ENCODE measurements at places on chromosomes 16 and 17.

GRCh38 chr16:85137323-85138072, 25.2 kb upstream of the CIBAR2 start:
- no peak for DNase-seq

GRCh38 chr16:79602628-79603014, 2.1 kb upstream of the MAF start:
- DNase-seq: no peak

GRCh38 chr17:82384730-82385481, 13.3 kb downstream of the UTS2R start:
- DNase-seq: no peak

GRCh38 chr17:68456339-68457167, 743 bp downstream of the WIPI1 start:
- DNase-seq: no peak

DNA sequence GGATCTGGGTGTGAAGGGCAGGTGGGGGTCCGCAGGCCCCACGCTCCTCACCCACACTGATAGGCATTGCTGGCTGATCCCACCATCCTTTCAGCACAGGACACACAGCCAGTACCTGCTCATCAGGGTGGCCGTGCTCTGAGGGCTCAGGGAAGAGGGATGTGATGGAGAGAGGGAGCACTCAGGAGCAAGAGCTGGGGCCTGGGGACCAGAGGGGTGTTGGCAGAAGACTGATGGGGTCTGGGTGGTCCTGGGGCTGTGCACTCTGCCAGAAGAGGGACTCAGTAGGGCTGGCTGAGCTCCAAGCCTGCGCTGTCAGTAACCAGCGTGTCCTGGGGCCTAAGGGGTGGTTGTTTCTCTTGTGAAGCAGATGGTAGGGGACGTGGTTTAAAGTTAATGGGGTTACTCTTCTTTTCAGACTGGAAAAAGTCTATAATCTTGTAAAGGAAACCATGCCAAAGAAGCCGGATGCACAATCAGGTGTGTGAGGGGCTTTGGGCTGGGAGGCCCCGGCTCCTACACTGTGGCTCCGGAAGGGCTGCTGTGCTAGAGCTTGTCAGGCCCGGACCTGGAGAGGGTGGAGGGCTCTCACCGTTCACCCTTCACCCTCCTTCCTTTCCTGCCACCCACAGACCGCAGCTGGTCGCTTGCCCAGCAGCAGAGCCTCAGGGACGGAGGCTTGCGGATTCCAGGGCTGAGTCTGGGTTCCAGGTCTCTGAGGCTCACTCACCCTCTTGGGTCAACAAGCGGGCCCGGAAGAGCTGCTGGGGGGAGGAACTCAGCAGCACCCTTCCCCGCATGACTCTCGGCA, 27.8 kb downstream of the POLR3E start:
- DNase-seq: no peak

GRCh38 chr16:70478912-70479341, 24.5 kb downstream of the FCSK start:
- DNase-seq: no peak

DNA sequence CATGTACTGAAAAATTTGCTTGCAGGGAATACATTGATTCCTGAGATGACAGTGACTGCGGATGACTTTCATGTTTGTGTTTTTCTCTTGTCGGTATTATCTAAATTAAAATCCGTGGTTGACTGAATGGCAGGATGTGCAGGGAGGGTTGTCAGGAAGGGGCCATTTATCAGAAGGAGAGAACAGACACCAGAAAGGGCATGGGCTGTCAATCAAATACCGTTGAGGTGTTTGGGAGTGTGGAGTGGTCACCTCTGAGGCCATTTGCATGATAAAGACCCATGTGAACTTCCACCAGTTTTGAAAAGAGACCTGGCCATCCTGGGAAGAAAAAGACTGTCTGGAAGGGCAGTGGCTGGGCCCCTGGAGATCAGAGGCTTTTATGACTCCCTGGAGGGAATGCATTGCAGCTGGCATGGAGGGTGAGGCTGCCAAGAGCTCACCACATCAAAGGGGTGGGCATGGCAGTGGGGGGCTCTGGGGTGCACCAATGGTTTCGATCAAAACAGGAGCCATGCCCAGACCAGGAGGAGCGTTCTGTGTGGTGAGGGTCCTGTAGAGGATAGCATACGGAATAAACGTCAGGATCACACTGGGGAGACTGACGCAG, 67.1 kb downstream of the CYLD start:
- DNase-seq: no peak
